ENCODE measurements at places on chromosomes 12 and 14.

DNA sequence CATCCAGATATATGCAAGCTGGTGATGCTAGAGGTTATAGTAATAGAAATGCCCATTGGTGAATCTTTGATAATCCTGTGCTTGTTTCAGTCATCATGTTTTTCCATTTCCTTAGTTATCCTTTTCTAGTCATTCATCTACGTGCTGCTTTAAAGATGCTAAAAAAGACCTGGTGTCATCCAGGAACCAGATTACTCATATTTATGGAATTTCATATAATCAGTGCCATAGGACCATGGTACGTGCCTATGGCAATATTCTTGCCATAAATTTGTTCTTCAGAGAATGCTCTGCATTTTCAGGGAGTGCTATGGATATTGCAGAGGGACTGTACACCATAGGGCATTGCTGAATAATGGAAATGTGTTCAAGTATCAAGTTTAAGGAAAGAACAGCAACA is 267.3 kb downstream of the AKAP6 start:
- no peak for DNase-seq

DNA sequence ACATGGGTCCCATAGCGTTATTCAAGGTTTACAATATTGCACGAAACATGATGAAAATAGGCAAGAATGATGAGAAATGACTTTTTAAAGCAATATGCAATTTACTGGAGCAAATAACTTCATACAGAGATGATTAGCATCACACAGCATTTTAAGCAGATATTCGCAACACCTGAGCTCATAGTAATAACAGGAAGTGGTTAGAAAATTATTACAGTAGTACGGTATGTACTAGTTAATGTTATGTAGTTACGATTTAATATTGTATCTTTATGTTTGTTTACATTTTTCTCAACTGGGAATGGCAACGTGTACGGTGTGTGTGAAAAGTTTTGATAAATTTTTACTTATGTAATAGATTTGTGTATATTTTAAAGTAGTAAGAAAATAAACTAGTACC is 102.6 kb downstream of the OSBPL8 start:
- no peak for DNase-seq

DNA sequence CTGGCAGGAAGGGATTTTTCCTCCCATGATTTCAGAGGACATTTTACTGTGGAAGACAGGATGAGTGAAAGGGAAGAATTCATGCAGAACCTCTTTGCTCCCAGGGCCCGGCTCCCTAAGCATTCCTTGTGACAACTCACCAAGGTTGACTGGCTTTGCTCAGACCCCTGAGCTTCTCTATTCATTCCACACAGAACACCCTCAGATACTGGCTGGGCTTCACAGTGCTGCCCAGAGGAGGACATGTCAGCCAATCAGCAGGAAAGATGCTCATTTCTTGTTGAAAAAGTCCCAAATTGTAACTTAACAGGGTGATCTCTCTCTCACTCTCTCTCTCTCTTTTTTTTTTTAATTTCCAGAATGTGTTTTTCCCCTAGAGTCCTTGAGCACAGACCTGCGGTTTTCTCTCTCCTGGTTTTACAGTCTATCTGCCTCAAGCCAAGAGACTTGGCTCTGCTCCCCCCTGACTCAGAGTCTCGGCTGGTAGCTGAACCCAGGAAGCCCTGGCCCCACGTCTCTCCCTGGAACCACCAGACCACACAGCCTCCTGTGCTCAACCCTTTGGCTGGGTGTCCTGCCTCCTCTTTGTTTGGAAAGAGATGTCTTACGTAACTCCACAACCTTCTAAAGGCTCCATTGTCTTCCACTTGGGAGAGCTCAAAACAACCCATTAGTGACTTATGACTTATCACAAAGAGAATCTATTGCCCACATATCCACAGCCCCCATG is 43.9 kb downstream of the SSPN start:
- DNase-seq, result no peak

GRCh38 chr12:100185361-100185894 is 15.2 kb upstream of the ACTR6 start:
- no peak for DNase-seq

DNA sequence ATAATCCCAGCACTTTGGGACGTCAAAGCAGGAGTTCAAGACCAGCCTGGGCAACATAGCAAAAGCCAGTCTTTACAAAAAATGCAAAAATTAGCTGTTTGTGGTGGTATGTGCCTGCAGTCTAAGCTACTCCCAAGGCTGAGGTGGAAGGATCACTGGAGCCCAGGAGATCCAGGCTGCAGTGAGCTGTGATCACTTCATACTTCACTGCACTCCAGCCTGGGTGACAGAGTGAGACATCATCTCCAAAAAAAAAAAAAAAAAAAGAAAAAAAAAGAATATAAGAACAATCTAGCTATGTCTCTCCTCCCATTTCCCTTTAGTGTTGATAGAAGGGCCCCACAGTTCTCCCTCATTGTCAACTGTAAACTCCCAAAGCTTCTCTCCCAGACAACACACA is 3.5 kb upstream of the BCAT1 start:
- DNase-seq, result no peak

GRCh38 chr12:123607756-123608155 is 5.9 kb downstream of the DDX55 start:
- DNase-seq, result no peak

- no peak for DNase-seq
Measured at GRCh38 chr12:91219511-91219910, 36.9 kb upstream of the DCN start.

- DNase-seq, result no peak
Measured at GRCh38 chr12:124661341-124661740, 93.9 kb upstream of the NCOR2 start.

Measured in stimulated activated CD8-positive, alpha-beta memory T cell treated with anti-CD3 and anti-CD28 coated beads, Interleukin-7, amount 100 ng/mL, for 24 hours (primary cell).